A549 treated with ZK216348 at 1 μM for 4 hours (cell line): ENCODE measurements at places on chromosomes 1 and 21. TPM values are rescaled to one million over a fixed set of nuclear protein-coding genes. Genes with fewer than 3 reads are reported as not detected.

Gene CFHR4
- not detected in 5 replicates for total RNA-seq

Gene SLC41A1
- total RNA-seq: 20.5 to 23.8 TPM (median 23.2 TPM) in 5 replicates

Gene CGN
- total RNA-seq: 1.6 to 2.9 TPM (median 2.0 TPM) in 5 replicates

Gene MTOR
- total RNA-seq: 12.4 to 16.1 TPM (median 14.7 TPM) in 5 replicates

Gene BLACAT1
- not detected in 5 replicates for total RNA-seq

Gene CYB561D1
- total RNA-seq: 3.6 to 6.1 TPM (median 5.0 TPM) in 5 replicates

Gene LRRC38
- total RNA-seq: 0.11 TPM in 1 of 5 replicates, not detected in the others

Gene PRKAB2
- 7.7 to 13.3 TPM (median 11.1 TPM) in 5 replicates for total RNA-seq

Gene CASP9
- total RNA-seq: 4.1 to 6.9 TPM (median 6.1 TPM) in 5 replicates

Gene CFAP141
- not detected in 5 replicates for total RNA-seq

Gene C1QTNF12
- 1.2 to 2.6 TPM (median 2.0 TPM) in 4 of 5 replicates, not detected in the other for total RNA-seq

Gene DUSP12
- 42.9 to 57.7 TPM (median 45.6 TPM) in 5 replicates for total RNA-seq

Gene DISP3
- 0.15 to 0.44 TPM (median 0.37 TPM) in 4 of 5 replicates, not detected in the other for total RNA-seq

Gene SLC37A1
- 2.6 to 4.1 TPM (median 3.8 TPM) in 5 replicates for total RNA-seq

Gene CD1B
- total RNA-seq: not detected in 5 replicates

Gene KRTAP21-1
- not detected in 5 replicates for total RNA-seq

Gene LRRIQ3
- 0.59 to 0.82 TPM (median 0.69 TPM) in 5 replicates for total RNA-seq

Gene DNM3
- 0.15 to 0.79 TPM (median 0.51 TPM) in 5 replicates for total RNA-seq

Gene DNAJC6
- 3.8 to 8.1 TPM (median 7.7 TPM) in 5 replicates for total RNA-seq

Gene S100A2
- total RNA-seq: 19.1 to 29.3 TPM (median 27.2 TPM) in 5 replicates

Gene ANGEL2
- total RNA-seq: 14.8 to 19.8 TPM (median 18.0 TPM) in 5 replicates

Gene ETV3L
- not detected in 5 replicates for total RNA-seq

Gene ZNF683
- not detected in 5 replicates for total RNA-seq

Gene ADORA3
- total RNA-seq: not detected in 5 replicates

Gene CYP4Z1
- total RNA-seq: not detected in 5 replicates

Gene CD5L
- not detected in 5 replicates for total RNA-seq

Gene NBPF4
- 0.08 to 0.14 TPM (median 0.13 TPM) in 4 of 5 replicates, not detected in the other for total RNA-seq

Gene DUSP23
- 39.6 to 76.2 TPM (median 74.2 TPM) in 5 replicates for total RNA-seq

Gene SLAMF9
- 0.19 to 0.75 TPM (median 0.39 TPM) in 4 of 5 replicates, not detected in the other for total RNA-seq

Gene ORC1
- 18.3 to 20.6 TPM (median 19.3 TPM) in 5 replicates for total RNA-seq

Gene CHI3L1
- 0.18 TPM in 1 of 5 replicates, not detected in the others for total RNA-seq

Gene NOTCH2
- 16.9 to 33.3 TPM (median 25.5 TPM) in 5 replicates for total RNA-seq

Gene RUNX3
- total RNA-seq: 3.6 to 9.7 TPM (median 6.1 TPM) in 5 replicates

Gene MAP10
- total RNA-seq: 0.52 to 1.3 TPM (median 0.92 TPM) in 5 replicates

Gene LYPD8
- 0.19 to 0.45 TPM (median 0.21 TPM) in 3 of 5 replicates, not detected in the others for total RNA-seq

Gene CCDC185
- total RNA-seq: 0.07 to 0.12 TPM in 2 of 5 replicates, not detected in the others

Gene LAD1
- total RNA-seq: 0.75 to 1.1 TPM (median 0.96 TPM) in 5 replicates

Gene TUFT1
- total RNA-seq: 10.1 to 12.4 TPM (median 10.6 TPM) in 5 replicates

Gene SLFNL1
- not detected in 5 replicates for total RNA-seq

Gene CFHR2
- not detected in 5 replicates for total RNA-seq

Gene KCNQ4
- total RNA-seq: 0.19 to 0.33 TPM (median 0.25 TPM) in 5 replicates

Gene PRAMEF13
- not detected in 5 replicates for total RNA-seq

Gene AMY1C
- total RNA-seq: not detected in 5 replicates

Gene HMCN1
- 0.03 to 0.42 TPM (median 0.07 TPM) in 5 replicates for total RNA-seq

Gene AMY2A
- total RNA-seq: not detected in 5 replicates

Gene CELA2B
- total RNA-seq: not detected in 5 replicates

Gene FBLIM1
- 21.1 to 38.6 TPM (median 30.3 TPM) in 5 replicates for total RNA-seq
